Activated CD8-positive, alpha-beta memory T cell treated with anti-CD3 and anti-CD28 coated beads for 1 hour (primary cell): ENCODE measurements at places on chromosomes 5 and 9.

DNA sequence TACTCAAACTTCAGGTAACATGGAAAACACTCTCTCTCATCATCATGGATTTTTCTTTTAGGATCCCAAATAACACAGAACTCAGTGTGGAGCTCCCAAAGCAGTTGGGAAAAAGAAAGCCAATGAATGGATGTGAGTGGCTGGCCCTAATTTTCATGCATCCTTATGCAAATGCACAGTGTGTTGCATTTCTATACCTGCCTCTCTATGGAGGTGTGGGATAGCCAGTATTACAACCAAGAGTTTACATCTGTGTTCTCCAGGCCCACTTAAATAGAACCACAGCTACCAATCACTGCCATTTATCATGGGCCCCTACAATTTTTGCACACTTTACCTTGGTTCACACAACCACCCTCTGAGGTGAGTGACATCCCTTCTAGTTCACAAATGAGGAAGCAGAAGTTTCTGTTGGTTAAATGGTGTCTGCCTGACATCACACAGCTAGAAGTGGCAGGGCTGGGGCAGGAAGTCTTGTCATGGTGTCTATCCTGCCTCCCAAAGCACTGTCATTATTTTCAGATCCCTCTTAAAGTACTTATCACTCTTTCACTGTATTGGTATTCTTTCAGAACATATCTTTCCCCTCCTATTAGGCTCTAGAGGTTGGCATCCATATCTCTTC lies 17.3 kb downstream of the MAMDC2 start:
- no peak for DNase-seq

DNA sequence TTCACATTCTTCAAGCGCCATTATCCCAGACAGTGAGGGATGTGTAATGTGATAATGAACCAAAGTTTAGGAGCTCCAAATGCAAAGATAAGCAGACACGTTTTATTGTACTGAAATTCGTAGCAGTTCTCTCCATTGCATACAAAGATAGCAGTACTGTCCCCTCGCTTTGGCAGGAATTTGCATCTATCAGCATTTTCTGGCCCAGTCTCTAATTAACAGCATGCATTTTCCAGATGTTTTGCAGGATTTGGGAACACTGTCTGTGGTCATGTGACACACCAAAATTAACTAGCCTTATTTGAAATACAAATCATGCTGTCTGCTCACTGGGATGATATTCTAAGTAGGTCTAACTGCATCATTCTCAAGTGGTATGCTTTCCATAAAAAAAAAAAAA lies 235.9 kb upstream of the TRPM3 start:
- DNase-seq: no peak

DNA sequence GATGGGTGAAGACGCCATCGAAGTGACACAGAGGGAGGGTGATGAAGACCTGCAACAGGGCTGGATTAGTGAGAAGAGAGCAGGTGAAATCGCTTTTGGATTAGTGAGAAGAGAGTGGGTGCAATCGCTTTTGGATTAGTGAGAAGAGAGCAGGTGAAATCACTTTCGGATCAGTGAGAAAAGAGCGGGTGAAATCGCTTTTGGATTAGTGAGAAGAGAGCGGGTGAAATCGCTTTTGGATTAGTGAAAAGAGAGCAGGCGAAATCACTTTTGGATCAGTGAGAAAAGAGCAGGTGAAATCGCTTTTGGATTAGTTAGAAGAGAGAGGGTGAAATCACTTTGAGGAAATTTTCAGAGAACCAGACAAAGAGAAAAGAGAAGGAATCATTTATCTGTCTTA lies 67.2 kb upstream of the TRIO start:
- no peak for DNase-seq

DNA sequence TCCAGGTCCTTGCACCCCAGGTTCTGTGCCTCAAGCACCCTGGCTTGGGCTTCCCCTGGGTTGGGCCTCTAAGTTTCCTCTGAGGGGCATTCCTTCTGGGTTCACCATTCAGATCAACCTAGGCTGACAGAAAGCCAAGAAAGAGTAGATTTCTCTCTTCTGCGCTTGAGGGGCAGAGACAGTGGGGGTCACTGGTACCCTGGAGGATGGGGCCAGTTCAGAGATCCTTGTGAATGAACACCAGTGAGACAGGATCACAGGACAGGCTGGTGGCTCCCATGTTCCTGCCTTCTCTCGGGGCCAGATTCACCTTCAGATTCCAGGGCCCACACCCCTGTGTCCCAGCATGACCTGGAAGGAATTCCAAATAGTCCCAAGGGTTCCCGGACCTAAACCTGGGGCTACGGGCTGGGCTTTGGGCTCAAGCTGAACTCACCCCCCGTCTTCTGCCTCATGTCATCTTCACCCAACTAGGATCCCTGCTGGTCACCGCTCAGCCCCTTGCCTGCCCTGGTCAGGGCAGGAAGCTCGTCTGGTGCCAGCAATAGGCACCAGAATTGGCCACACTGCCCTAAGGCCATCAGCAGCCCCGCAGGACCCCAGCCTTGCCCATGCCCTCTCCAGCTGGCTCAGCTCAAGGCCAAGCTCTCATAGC lies 91.8 kb upstream of the MVB12B start:
- no peak for DNase-seq

DNA sequence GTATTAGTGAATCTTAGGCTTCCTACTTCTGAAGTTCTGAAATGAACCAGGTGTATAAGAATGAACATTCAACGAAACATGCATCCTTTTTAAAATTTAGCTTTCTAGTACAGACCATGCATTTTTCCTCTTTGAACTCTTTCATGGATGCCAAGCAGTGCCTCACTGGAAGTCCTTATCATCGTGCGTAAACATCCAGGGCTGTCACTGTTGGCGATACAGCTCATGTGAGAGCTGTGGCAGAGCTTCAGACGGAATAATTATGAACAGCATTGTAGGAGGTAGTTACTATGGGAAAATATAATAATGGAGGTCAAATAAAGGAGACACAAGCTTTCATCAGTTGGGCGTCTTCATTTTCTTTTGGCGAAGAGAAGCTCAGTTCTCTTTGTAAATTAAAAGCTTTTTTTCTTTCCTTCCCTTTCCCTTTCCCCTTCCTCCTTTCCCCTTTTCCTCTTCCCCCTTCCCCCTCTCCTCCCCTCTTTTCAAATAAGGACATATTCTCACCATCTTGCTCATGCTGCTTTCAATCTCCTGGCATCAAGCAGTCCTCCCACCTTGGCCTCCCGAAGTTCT lies 167.3 kb downstream of the KDM4C start:
- DNase-seq: no peak

GRCh38 chr5:157026789-157027424 lies 32.0 kb downstream of the HAVCR1 start:
- no peak for DNase-seq

DNA sequence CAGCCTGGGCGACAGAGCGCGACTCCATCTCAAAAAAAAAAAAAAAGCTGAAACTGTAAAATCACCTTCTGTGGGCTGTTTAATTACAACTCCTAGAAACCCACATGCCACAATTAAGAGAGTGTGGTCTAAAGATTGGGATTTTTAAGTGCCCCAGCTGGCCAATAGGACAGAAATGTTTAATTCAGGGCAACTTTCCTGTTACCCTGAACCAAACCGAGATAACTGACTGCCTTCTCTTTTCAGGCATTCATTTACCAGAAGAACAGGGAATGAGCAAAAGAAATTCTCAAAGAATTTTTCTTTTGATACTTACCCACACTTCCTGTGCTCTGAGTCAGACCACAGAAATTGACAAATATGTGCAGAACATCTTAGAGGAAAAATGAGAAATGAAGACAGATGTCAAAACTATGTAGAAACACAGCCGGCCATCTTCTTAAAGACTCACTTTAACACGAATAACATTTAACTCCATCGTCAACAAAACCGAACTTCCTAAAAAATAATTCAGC lies 221.3 kb upstream of the DAPK1 start:
- DNase-seq: no peak

DNA sequence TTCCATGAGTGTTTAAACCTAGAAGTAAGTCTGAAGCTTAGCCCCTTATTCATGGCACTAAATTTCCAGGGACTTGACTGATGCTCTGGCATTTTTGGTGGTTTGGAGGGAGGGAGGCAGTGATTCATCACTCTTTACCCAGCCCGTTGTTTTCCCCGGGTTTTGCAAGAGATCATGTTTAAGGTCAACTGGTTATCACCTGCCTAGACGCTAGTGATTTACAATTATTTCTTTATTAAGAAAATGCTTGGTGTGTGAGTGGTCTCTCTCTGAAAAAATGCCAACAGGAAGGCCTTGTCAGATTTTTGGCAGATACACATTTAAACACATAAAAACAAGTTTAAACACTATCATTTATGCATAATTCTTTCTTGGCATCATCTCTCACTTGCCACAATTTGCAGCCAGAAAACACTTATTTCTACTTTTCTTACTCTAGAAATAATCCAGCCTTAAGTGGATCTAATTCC lies 737.9 kb upstream of the ZNF608 start:
- DNase-seq: no peak

DNA sequence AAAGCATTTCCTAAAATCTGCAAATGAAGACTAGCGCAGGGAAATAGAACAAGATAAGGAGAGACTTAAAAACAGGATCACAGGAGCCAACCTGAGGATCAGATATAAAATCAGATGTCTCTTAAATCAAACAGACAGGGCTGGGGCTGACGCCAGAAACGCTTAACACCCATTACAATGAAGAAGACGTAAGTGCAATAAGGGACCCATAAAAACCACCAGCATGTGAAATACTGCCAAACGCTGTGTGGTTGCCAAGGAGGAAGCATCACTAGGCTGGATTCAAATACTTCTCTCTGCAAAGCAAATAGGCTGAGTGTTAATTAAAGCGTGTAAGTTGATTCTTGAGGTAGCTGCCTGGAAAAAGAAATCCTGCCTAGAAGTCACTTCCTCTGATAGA lies 74.4 kb upstream of the ATP10B start:
- DNase-seq: no peak

- no peak for DNase-seq
Observed at GRCh38 chr9:77585335-77585786, 62.8 kb downstream of the GNA14 start.

GRCh38 chr5:106876665-106877194 lies 794.0 kb downstream of the EFNA5 start:
- no peak for DNase-seq

- no peak for DNase-seq
Observed at GRCh38 chr9:71352837-71353236, 231.4 kb upstream of the TRPM3 start.

DNA sequence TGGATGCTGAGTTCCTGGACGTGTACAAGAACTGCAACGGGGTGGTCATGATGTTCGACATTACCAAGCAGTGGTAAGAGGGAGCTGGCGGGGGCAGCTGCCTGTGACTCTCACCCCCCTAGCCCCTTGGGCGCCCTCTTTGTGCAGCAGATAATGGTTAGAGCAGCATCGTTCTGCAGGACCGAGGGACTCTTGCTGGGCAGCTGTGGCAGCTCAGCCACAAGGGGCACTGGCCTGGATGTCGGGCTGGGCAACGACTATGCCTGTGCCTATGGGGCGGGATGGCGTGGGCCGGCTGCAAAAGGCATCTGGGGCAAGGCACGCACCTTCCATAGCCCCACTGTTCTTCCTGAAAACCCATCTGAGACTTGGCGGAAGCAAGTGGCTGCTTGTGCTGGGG lies 12.9 kb upstream of the AJM1 start:
- no peak for DNase-seq

DNA sequence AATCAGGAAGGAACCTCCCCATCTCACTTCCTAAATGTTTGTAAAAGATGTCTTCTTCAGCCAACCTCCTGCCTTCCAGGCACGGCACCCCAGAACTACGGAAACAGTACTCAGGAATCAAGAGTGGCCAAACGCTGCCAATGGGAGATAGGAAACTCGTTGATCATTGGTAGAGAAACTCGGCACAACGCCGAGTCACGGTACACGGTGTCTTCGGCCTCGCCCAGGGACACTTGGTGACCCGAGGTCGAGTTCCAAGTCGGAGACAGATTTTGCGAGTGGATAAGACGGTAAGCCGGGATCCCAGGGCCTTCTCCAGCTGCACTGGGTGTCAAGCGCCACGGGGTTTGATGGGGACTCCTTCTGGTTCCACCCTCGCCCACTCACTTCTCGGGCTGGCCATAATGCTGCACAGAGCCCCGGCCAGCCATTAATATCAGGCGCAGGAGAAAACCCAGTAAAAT lies 343 bp downstream of the KIAA0825 start:
- DNase-seq: no peak
